ENCODE measurements at places on chromosomes 6 and 20. TPM values are rescaled to one million over a fixed set of nuclear protein-coding genes. Genes with fewer than 3 reads are reported as not detected.

DNA sequence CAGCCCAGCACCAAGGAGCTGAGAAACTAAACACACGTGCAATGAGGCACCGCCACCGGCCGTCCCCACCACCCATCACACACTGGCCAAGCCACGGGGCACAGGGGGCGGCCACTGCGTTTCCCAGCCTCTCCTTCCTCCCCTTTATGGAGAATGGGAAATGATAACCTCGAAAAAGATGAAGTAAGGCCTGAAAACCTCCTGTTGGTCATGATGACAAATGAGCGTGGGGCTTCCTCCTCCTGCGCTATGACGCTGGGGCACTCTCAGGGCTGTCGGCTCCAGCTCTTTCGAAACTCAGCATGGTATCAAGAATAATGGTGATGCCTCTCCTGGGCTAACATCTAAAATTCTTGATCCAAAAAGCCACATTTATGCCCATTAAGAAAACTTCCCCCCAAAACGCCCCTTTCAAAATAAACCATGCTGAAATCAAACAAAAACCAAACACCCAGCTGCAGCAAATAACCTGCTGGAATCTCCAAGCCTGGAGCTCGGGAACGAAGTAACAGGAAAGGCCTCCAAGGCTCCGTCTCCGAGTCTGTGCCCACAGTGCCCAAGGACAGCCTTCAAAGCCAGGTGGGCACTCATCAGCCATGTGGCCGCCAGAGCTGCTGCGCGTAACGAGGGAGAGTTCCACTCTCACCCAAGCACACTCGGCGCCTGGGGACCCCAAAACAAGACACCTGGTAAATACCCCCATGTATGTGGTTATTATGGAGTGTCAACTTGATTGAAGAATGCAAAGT lies 50.0 kb downstream of the TAF4 start:
- DNase-seq = no peak

- DNase-seq = no peak
Measured at GRCh38 chr6:143356101-143356880, 94.2 kb downstream of the ADAT2 start.

DNA sequence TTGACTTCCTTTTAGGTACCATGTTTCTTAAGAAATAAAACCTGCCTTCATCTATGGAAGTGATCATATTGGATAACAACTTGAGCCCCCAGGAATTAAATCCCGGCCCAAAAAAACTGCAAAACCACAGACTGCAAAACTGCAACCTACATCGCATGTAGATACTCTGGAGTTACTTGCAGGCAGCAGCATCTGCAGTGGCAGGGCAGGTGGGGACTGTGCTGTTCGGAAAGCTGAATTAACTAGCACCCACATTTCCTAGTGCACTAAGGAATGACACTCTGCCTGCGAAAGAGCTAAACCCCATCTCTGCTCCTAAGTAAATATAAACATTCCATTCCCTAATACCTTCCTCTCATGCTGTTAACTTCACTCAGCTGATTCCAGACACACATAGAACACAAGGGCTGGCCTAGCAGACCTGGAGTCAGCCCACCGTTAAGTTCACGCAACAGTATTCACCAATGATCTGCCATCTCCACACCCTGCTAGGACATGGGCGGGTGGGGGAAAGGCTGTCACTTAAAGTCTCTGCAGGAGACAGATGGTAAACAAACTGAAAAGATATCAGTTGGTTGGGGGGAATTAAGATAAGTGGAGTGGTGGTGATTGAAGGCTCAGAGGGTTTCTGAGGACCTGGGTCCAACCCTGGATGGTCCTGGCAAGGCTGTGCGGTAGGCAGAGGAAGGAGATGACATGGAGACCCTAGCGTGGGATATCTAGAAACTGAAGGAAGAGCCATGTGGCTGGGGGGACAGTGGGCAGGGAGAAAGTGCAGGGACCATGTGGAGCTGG lies 128.4 kb downstream of the SYCP2 start:
- peak; percentile 32 for DNase-seq

FOXP4 gene
- 20.2 TPM for total RNA-seq

All from right atrium auricular region (tissue), 2 donors.